ENCODE measurements at places on chromosomes 11 and 22.

GRCh38 chr11:75445315-75445953, 12.4 kb upstream of the KLHL35 start:
- DNase-seq, result peak; percentile 83

- no peak for DNase-seq
These were observed 28.0 kb downstream of the SGSM1 start for GRCh38 chr22:24833881-24834495.

DNA sequence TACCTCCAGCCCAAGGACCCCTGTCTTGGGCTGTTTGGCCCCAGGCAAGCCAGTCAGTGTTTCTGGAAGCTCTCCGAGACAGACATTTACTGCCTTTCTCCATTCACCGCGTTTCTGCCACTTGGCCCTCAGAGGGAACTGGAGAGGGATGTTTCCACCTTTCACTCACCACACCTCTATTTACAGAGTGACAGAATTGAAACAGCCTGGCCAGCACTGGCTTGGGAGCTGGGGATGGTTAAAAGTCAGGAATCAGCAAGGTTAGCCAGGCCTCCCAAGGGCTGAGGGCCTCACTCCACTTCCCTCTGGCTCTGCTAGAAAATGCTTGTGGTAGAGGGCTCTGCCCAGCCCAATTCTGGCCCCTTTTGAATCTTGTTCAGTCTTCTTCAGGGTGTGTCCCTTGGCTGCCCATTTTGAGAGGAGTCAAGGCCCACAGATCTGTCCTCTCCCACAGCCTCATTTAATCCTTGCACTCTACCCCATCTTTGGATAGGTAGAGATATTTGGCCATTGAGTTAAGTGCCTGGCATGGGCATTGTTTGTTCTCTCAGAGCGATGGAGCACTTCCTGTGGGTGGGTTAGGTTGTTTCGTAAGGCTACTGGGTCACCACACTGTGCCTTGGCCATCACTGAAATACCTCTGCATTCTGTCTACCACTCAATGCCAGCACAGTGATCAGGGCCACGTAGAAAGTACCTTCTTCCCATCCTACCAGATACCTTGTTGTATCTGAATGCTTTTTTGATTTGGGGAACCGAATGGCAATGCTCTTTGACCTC, 119.2 kb downstream of the MICAL2 start:
- no peak for DNase-seq

DNA sequence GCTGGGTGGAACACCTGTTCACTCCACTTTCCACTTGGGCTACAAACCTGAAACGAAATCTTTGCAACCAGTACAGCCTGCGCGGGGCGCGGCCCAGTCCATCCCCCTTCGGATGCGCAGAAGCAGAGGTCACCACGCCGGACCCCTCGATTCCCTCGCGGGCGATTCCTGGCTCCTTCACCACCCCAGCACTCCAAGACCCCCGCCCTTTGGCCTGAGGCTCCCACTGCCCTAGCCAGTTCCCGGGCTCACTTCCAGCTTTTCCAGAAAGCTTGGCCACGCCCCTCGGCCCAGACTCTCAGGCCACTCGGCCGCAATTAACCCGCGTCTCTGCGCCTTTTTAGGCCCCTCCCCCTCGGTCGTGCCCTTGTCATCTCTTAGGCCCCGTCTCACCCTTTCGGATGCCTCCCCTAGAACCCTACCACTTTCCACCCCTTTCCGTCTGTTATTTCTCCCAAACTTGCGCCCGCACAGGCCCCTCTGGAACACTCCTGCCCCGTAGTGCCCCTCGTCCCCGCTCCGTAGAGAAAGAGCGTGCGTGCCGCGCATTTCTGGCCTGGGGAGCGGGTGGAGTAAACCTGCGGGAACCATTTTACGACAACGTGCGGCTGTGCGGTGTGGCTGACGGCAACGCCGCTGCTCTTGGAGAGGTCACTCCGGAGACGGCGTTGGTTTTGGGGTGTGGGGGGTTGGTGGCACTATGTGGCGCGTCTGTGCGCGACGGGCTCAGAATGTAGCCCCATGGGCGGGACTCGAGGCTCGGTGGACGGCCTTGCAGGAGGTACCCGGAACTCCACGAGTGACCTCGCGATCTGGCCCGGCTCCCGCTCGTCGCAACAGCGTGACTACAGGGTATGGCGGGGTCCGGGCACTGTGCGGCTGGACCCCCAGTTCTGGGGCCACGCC, at the start of gene DLAT:
TSS of gene DLAT (plus strand) at position 636 of the 906 bp plus-strand sequence. CDS start at position 701, 65 bp downstream.
- peak; percentile 74 for DNase-seq

GRCh38 chr11:11982975-11983374, 25.5 kb downstream of the DKK3 start:
- no peak for DNase-seq

- no peak for DNase-seq
These were observed 60.9 kb upstream of the CLMP start for GRCh38 chr11:123255909-123256308.

GRCh38 chr11:82818409-82819043, 81.7 kb downstream of the PRCP start:
- no peak for DNase-seq
